KBM-7 (cell line): ENCODE measurements at places on chromosomes 6 and 20.
A peak's percentile ranks its signal among the peaks of the same experiment; 100 is the strongest.

- DNase-seq, result no peak
Observed at GRCh38 chr6:28634761-28635546, 109.3 kb downstream of the GPX5 start.

DNA sequence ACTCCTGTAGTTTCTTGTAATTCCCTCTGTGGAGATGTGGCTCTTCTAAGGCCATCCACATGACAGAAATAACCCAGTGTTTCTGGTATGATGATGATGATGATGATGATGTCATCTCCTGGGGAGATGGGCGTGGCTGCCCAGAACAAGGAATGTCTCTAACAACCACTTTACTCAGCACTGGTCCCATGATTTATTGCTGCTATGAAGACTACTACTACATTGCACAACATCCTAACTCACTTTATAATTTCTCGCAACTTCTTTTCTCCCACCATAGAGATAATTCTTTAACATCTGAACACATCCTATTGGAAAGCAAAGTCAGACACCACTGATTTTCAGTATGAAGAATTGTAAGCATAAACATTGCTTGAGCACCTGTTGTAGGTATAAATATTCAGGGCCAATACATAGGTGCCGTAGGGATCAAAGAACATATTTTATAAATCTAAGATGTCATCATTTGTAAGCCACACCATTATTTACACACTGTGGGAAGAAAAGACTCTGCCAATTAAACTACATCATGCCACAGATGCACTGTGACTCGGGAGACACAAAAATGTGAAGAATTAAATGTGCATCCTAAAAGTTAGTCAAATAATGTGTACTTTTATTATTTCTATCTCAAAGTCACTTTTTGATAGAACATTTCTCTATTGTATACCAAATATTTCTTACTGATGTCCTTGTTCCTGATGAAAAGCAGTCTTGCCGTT, 6.4 kb downstream of the TPMT start:
- no peak for DNase-seq

GRCh38 chr20:8148501-8148900, 16.4 kb downstream of the PLCB1 start:
- DNase-seq, result no peak

- DNase-seq, result no peak
Observed at GRCh38 chr6:42239736-42240375, 22.2 kb upstream of the MRPS10 start.

- peak; percentile 73 for DNase-seq
Observed at GRCh38 chr6:13433709-13434121, 53.7 kb downstream of the GFOD1 start.

DNA sequence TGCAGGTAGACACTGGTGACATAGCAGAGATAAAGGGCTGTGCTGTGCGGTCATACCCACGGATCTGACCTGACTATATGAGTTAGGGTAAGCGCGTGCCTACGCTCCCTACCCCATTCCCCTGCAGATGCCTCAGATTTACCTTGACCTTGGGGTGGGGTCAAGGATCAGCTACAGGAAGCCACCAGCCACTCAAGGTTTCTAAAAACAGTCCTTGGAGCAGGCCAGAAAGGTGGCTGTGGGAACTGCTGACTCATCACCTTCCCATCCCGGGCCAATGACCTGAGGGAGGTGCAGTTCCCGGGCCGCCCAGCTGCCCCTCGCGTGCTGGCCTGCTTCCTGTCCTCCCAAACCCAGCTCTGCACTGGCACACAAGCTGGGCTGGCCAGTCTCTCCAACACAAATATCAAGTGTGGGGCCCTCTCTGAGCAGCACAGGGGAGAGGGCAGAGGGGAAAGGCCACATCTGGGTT, 23.0 kb downstream of the KCNK5 start:
- no peak for DNase-seq

- DNase-seq, result no peak
Observed at GRCh38 chr6:49088631-49089030, 374.4 kb downstream of the MMUT start.

GRCh38 chr20:19259141-19259591, 46.7 kb downstream of the SLC24A3 start:
- DNase-seq, result no peak

DNA sequence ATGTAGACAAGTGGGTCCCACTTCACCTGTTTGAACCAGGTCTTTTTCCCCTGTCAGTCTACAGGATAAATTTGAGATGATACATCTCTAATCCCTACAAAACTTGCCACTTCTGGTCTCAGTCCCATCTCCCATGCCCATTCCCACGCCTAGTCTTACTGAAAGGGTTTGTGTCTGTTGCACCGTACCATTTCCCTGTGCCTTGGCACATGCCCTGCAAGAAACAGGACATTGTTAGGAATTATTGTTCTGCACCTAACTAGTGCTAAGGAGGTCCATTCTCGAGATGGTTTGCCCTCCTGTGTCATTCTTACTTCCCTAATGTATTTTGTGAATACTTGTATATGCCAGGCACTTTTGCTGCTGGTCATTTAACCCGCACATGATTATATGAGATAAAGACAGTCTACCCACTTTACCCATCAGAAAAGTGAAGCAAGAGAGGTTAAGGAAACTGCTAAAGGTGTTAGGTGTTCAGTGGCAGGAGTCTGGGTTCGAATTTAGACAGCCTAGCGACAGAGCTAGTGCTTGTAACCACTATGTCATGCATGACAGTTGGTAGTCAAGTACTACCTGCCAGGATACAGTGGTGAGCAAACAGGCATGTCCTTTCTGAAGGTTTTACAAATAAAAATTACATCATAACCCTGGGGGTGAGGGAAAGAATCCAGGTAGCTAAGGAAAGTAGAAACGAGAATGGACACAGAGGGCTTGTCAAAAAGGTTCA, 12.7 kb downstream of the FAM217A start:
- DNase-seq, result no peak
